Bladder microvascular endothelial cell (primary cell): ENCODE measurements at places on chromosomes 2 and 18. TPM values are rescaled to one million over a fixed set of nuclear protein-coding genes. Genes with fewer than 3 reads are reported as not detected.

Gene PLGLB1
- 0.16 and 5.9 TPM in 2 replicates for total RNA-seq

Gene ASB3
- 15.9 and 30.3 TPM in 2 replicates for total RNA-seq

Gene GTF2A1L
- 0.19 TPM in 1 of 2 replicates, not detected in the other for total RNA-seq

Gene PRR30
- total RNA-seq: not detected in 2 replicates

Gene IAH1
- total RNA-seq: 29.1 and 35.8 TPM in 2 replicates

Gene DNER
- 0.16 and 0.82 TPM in 2 replicates for total RNA-seq
